ENCODE measurements at places on chromosomes 6 and 20. TPM values are rescaled to one million over a fixed set of nuclear protein-coding genes. Genes with fewer than 3 reads are reported as not detected.
A peak's percentile ranks its signal among the peaks of the same experiment; 100 is the strongest.

DNA sequence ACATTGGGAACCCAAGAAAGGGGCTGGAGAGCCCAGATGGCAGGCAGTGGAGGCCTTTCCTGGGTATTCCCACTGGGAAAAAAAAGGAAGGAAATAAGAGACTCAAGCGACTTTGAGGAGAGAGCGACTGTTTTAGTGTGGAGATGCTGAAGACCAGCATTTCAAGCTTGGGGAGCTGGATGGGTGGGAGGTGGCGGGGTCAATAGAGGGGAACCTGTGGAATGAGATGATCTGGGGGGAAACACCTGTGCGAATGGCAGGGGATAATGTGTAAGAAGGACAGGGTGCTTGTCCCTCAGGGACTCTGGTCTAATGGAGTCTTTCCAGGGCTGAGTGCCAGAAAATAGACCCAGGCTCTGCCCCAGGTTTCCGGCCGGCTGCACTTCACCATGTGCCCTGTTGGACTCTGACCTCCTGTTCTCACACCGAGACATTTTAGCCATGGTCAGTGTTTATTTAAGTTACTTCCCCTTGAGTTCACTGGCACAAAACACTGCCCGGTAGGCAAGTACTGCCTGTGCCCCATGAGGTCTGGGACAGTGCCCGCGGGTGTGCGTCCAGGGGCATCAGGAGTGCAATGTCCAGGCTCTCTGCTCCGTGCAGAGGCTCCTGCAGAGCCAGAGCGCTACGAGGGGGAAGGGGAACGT, 50.4 kb upstream of the NKX2-2 start:
- H3K27me3 ChIP-seq, result peaks cover 7% of the 10 kb centered on the region
- no peak overlapping the region for H3K4me3 ChIP-seq
- no peaks in the 10 kb centered on the region for H3K4me1 ChIP-seq
- H3K27ac ChIP-seq, result no peak overlapping the region

- H3K4me3 ChIP-seq, result no peak overlapping the region
- H3K4me1 ChIP-seq, result peaks cover 32% of the 10 kb centered on the region
- H3K27ac ChIP-seq, result no peak overlapping the region
- no peaks in the 10 kb centered on the region for H3K36me3 ChIP-seq
- no peak for DNase-seq
Observed at GRCh38 chr6:41708856-41709255, 26.6 kb downstream of the TFEB start.

DNA sequence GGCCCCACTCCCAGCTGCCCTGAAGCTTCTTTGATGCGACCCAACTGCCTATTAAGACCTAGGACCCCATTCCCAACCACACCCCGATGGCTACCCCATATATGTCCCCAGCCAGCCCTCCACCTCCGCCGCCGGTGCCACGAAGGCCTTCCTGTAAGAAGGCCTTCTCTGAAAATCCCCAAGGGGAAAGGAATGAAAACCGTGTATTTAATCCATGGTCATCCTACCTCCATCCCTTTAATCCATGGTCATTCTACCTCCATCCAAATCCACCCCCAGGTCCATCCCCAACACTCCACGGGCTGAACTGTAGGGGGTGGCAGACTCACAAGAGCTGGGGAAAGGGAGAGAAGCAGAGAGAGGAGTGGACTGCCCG, 545 bp upstream of the VSX1 start:
- no peaks in the 10 kb centered on the region for H3K36me3 ChIP-seq
- no peak overlapping the region for H3K4me3 ChIP-seq
- peaks cover 88% of the 10 kb centered on the region for H3K27me3 ChIP-seq
- DNase-seq, result no peak

DNA sequence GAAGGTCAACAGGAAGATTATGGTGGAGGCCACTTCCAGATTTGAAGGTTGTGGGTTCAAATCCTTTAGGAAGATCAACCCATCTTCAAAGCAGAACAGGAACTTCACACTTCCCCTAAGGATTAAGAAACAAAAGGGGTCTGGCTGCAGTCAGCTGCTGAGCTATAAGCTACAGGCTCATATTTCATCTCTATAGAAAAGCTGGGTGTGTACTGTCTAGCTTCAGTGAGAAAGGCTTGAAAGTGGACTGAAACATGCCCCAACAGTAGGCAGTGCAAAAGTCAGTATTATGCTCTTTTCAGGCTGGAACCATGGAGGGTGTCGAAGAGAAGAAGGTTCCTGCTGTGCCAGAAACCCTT, 60.1 kb upstream of the SPDEF start:
- DNase-seq, result no peak
- H3K27ac ChIP-seq, result no peak overlapping the region
- no peaks in the 10 kb centered on the region for H3K27me3 ChIP-seq
- H3K4me1 ChIP-seq, result peaks cover 5% of the 10 kb centered on the region
- peaks cover 4% of the 10 kb centered on the region for H3K36me3 ChIP-seq
- H3K4me3 ChIP-seq, result no peak overlapping the region

- DNase-seq, result no peak
- H3K4me1 ChIP-seq, result peaks cover 13% of the 10 kb centered on the region
- H3K27me3 ChIP-seq, result no peaks in the 10 kb centered on the region
Observed at GRCh38 chr6:3784885-3785744, 33.6 kb upstream of the PXDC1 start.

Gene RING1
- 37.6 TPM for total RNA-seq

DNA sequence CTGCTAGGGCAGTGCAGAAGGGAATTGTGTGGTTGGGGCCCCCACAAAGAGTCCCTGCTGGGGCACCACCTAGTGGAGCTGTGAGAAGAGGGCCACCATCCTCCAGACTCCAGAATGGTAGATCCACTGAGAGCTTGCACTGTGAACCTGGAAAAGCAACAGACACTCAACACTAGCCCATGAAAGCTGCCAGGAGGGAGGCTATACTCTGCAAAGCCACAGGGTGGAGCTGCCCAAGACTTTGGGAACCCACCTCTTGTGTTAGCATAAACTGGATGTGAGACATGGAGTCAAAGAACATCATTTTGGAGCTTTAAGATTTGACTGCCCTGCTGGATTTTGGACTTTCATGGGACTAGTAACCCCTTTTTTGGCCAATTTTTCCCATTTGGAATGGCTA, 328.4 kb upstream of the KHDRBS2 start:
- H3K36me3 ChIP-seq, result no peaks in the 10 kb centered on the region
- H3K27ac ChIP-seq, result no peak overlapping the region
- H3K4me3 ChIP-seq, result no peak overlapping the region
- H3K27me3 ChIP-seq, result no peaks in the 10 kb centered on the region
- no peaks in the 10 kb centered on the region for H3K4me1 ChIP-seq

GRCh38 chr6:31769684-31770371, 7.3 kb downstream of the VWA7 start:
- H3K27me3 ChIP-seq, result no peaks in the 10 kb centered on the region
- no peak overlapping the region for H3K27ac ChIP-seq
- peak; percentile 60 for DNase-seq
- no peaks in the 10 kb centered on the region for H3K4me1 ChIP-seq
- no peaks in the 10 kb centered on the region for H3K36me3 ChIP-seq

All from GM23248 (cell line).